ENCODE measurements at places on chromosomes 6 and 20.

- DNase-seq = peak; percentile 75
Observed at GRCh38 chr20:53738039-53738944, 144.7 kb upstream of the ZNF217 start.

DNA sequence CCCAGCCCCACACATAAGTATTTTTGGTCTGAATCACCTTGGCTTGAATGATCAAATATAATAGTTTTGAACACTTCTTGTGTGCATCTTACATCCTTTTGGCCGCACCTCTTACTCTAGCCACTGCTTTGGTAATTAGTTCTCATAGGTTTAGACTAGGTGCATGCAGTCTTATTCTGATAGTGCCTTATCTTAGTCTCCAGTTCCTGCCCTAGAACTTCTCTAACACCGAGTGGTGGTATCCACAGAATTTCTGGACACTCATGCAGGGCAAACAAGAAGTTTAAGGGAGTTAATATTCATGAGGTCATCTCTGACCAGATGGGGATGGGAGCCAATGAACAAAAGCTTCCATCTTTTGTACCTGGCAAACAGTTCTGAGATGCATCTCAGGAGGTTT lies 77.5 kb upstream of the AKIRIN2 start:
- DNase-seq = no peak

GRCh38 chr6:145368075-145368474 lies 367.2 kb downstream of the EPM2A start:
- no peak for DNase-seq

GRCh38 chr20:13166437-13166836 lies 54.6 kb upstream of the ISM1 start:
- DNase-seq = no peak

DNA sequence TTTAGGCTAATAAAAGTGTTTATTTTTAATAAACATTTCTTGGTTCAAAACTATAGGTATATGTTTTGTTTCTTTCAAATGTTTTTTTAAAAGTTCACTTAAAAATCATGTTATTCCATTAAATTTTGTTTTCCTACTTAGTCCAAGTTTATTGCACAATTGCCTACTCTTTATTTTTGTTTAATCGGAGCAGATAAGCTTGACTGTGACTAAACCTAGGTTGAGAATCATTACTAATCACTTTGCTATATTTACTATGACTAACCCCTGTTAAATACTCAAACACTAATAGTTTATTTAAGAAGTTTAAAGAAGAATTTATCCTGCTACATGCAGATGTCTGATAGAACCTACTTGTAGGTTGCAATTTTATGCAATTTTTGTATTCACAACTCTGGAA lies 18.8 kb downstream of the MAP3K4 start:
- no peak for DNase-seq

DNA sequence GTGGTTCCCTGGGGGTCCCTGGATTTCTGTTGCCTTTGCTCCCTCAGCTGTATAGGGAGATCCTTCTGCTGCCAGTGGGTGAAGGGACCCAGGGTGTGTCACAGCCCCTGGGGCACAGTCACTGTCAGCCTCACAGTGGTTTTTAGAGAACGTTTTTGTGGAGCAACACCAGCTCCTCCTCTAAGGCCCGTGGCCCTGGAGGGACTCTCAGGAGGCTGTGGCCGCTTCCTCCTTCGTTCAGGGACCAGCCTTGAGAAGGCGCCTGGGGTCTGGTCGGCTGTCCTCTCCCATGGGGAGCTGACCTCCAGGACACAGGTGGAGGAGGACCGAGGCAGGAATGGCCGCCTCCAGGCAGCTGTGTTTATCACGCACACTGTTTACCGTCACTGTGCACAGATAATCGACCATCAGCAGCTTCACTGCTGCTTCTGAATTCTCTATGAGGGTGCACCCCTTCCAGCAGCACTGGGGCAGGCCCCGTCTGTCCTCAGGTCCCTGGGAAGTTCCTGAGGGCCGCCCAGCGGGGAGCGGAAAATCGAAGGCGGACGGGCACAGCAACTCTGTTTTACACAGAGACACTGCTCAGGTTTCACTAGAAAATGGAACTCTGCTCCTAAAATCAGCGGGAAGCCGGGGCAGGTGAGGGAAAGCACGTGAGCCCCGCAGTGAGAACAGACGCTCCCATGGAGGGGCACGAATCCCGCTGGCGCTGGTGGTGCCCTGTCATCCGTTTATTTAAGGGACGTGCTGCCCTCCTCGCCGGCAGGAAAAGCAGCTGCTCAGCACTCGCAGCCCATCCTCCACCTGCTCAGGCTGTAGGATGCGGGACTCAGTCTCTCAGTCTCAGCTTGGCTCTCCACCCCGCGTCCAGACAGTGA lies 10.4 kb upstream of the FRMD1 start:
- DNase-seq = no peak

DNA sequence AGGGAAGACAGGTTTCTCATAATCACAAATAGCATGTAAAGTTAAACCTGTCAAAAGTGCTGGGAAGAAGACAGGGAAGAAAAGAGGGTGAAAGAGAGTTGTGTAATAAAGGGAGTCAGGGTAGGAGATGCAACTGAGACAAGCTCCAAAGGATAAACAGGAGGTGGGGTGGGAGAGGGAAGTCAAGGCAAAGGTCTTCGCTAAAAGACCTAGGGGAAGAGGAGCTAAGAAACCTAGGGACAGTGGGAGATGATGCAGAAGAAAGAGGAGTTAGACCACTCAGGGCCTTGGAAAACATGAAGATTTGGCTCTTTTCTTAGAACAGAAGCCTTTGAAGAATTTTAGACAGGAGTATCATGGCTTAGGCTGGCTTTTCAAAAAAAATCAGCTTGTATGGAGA lies 7.0 kb downstream of the PRR3 start:
- DNase-seq = no peak

DNA sequence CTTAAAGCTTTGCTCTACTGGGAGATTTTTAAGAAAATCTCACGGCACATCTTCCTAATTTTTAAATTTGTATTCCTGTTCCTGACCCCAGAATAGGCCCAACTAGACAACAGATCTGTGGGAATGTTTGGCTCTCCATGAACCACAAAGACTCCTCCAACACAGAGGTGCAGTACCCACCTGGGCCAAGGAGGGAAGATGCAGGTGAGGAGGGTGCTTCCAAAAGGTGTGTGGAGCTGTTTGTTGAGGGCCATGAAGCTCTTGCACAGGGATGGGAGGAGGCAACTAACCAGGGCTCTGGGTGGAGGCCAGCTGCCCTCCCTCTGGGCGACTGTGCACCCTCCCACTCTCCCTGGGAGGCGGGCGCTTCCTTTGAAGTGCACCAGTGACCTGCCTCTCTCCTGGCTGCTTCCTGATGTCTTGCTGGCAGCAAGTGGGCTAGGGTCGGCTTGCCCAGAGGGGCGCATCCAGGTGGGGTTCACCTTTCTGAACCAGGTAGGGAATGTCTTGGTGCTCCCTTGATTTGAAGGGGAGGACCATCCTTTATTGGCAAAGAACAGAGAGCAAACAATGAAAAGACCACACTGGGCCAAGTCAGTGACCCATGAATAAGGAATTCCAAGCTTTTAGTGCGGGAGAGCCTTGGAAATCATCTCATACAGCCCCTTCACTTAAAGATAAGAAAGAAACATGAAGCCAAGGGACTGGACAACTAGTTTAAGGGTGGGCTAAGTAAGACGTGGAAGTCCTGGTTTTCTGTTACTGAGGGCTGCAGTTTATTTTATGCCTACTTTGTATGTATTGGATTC lies 76.0 kb downstream of the ANKRD6 start:
- no peak for DNase-seq

GRCh38 chr6:140537834-140538705 lies 1163.6 kb upstream of the CITED2 start:
- DNase-seq = peak; percentile 79

DNA sequence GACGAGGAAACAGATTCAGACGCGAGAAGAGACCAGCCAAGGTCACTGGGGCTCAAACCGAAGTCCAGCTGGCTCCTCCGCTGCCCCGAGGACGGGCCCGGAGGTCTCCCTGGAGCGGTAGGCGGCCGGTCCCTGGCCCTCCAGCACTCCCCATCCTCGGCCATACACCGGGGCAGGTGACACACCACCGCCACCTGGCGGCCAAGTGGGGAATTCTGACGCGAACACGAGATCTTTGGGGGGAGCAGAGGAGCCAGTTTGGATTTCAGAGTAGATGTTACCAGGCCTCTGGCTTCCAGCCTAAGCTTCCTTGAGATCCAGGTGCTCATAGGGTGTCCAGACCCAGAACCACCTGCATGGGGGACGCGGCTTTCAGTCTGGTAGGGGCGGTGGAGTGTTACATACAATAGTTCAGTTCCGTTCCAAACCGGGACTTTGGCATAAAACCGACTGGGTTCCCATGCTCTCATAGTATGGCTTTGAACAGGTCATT lies 16.1 kb downstream of the BPIFB1 start:
- DNase-seq = no peak

- DNase-seq = no peak
Observed at GRCh38 chr6:133985970-133986369, 32.9 kb downstream of the TBPL1 start.

DNA sequence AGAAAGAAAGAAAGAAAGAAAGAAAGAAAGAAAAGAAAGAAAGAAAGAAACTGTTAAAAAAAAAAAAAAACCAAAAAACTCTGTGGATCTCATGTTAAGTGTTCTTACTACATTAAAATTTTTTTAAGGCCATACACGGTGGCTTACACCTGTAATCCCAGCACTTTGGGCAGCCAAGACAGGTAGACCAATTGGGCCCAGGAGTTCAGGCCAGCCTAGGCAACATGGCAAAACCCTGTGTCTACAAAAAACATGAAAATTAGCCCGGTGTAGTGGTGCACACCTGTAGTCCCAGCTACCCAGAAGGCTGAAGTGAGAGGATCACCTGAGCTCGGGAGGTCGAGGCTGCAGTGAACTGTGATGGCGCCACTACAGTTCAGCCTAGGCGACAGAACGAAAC lies 4.6 kb upstream of the BPIFA1 start:
- DNase-seq = no peak

GRCh38 chr6:122571888-122572287 lies 38.3 kb upstream of the PKIB start:
- no peak for DNase-seq

DNA sequence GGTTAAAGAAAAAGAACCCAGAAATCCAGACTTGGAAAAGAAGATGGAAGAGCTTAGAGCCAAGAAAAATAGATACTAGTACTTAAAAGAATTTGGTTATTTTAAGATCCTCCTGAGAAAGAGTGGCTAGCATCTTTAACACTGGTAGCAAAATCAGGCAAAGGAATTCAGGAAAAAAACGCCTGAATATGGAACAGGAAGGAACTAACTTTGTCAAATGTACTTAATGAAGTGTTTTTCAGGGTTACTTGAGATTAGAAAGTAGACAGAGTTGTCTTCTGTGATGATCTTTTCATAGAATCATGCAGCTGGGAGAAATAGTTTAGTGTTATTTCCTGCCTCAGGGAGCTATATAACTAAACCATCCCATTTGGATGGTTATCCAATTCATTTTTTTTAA lies 50.8 kb upstream of the SASH1 start:
- DNase-seq = no peak

- DNase-seq = no peak
Observed at GRCh38 chr6:137761072-137761471, 106.0 kb upstream of the TNFAIP3 start.

DNA sequence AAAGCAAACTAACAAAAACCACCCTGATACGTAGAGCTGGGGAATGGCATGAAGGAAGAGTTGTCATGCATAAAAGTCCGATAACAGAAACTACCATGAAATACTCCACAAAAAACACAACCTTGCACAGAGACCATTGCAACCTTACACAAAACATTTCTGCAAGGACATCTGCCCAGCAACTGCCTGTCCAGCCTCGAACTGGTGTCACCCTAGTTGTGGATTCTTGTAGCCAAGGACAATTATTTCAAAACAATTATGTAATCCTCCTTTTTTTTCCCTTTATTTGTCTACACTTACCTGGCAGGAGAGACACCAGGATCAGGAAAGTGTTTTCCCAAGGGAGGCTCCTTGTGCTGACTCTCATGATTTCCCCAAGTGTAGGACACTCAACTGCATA lies 232.5 kb upstream of the SYNDIG1 start:
- no peak for DNase-seq

DNA sequence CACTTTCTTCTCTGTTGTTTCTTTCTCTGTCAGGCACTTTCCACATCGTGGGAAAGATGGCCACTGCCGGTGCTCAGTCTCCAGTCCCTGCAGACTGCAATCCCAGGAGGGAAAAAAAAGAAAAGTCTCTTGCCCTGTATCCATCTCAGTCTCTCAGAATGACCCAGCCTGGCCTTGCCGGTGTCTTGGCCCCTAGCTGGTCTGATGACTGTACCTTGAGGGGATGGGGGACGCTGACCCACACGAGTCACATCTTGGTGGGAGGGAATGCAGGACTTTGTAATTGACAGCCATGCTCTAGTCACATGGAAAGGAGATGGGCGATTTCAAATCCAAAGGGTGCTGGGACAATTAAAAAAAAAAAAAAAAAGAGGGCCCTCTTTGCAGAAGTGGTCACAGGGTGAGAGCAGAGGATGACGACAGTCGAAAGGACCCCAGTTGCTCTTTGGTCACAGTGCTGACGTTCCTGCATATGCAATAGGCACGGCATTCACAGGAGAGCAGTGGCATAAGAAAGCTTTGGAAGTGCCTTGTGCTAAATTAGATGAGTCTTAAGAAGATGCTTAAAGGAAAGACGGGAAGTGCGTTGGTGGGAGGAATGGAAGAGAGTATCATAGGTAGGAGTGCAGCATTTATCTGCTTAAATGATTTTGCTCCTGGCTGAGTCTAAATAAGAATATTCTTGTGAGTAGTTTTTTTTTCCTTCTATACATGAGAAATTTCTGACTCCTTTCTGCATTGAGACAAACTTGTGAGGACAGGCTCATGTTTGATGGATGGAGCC lies 63.9 kb upstream of the AKAP12 start:
- DNase-seq = no peak

DNA sequence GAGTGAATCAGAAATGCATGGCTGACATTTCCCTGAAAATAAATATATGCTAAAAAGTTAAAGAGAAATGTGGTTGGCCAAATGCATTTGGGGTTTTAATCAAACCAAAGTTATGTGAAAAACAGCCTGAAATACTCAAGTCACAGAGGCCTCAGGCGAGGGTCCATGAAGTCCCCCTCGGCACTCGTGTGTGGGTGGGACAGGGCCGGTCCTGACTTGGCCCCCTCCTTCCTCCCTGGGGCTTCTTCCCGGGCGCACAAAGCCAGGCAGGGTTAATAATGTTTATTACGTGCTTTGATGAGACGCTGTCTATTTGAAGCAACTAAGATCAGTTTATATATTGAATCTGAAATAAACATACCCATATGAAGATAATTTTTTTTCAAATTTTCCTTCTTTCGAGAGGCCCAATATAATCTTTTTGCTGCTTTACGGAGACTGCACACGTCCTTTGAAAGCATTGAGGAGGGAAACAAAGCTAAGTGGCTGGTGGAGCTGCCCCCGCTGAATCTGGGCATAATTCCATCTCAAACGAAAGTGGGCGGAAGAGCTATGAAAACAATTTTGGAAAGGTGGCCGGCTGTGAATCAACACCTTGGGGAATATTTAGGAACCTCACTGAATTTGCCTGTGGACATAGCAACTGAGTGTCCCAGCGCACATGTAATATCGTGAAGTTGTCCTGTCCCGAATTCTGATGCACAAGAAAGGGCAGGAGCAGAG lies 55.8 kb upstream of the SMOC2 start:
- DNase-seq = no peak

DNA sequence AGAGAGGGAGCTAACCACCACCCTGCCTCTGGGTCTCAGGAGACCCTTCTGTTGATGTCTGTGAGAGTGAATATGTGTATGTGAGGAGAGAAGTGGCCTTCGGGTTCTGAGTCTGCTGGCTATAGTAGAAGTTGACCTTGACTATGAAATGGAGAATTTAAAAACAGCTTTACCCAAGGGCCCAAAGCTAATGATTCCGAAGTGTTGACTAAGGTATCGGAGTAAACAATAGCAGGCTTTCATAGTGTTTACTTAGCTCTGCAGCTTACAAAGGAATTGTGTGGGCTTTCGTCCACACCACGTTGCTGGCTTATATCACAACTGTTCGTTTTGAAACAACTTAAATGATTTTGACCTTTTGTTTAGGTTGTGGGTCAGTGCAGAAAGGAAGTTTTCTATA lies 126.5 kb upstream of the JAG1 start:
- DNase-seq = no peak

All from foreskin keratinocyte (primary cell).